ENCODE measurements at places on chromosomes 7 and 10.

GRCh38 chr7:158470336-158470735 lies 117.3 kb downstream of the PTPRN2 start:
- no peak for DNase-seq

- DNase-seq, result no peak
Observed at GRCh38 chr7:98748090-98748489, 121.7 kb downstream of the TMEM130 start.

- DNase-seq, result no peak
Observed at GRCh38 chr10:119754936-119755335, 29.1 kb downstream of the INPP5F start.

DNA sequence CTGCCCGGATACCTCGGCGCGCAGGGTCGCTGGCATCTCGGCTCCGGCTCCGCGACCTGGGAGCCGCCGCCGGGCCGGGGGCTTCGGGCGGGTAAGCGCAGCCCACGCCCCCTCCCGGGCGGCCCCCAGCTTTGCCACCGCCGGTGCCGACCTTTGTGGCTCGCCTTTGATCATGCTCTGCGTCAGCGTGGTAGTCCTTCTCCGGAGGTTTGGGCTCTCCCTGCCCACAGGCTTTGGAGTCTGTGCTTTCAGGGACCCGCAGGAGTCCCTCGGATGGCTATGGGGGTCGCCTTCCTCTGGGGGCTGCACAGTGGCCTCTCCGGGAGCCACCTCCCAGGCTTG lies 7.3 kb downstream of the ATP6V1F start:
- no peak for DNase-seq

DNA sequence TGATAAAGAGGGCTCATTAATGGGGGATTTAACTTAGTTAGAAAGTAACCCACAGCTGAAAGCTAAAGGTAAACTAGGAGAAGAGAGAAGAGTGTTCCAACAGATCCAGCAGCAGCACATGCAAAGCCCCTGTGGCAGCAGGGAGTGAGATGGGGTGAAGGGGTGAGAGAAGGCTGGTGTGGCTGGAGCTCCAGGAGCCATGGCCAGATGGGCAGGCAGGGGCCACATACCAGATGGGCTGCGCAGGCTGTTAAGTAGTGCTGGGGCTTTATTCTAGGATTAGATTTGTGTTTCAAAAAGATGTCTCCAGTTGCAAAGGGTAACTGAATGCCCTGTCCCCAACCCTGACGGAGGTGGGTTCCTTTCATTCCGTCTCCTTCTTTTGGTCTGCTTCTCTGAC lies 33.2 kb downstream of the HIF1AN start:
- DNase-seq, result no peak

DNA sequence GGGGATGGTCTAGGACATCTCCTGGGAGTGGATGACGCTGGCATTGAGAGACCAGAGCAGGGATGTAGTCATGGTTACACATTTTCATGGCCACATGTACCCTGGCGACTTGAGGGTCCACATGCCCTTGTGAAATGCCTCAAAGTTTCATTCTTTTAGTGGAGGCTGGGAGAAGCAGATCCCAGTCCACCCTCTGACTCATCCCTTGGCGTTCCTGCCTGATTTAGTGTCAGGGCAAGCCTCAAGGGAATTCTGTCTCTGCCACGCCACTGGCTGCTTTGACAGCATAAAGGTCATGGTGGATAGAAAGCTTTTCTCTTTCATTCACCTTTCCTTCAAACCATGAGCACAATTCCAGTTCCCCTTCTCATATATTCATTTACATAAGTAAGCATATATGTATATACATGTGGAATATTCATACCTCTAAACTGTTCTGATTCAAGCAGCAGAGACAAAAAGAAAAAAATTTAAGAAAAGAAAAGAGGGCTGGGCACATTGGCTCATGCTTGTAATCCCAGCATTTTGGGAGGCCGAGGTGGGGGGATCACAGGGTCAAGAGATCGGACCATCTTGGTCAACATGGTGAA lies 21.8 kb upstream of the KIF5B start:
- DNase-seq, result no peak

DNA sequence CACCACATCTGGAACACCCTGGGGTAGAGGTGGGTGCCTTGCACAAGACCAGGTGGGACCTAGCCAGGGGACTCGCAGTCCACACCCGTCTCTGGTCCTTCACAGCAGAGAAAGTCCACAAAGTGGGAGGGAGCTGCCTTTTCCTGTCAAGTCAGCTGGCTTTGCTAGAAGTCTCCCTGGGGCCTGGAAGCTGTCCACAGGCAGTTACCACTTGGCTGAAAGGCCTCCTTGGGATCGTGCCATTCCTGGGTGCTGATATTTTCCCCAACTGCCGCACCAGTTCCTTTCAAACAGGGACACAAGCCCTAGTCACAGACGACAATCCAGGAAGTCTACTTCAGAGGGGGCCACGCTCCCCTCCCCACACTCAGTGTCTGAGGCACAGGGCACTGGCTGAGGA lies 75.4 kb downstream of the AFAP1L2 start:
- DNase-seq, result no peak

GRCh38 chr10:127332631-127333030 lies 136.2 kb upstream of the INSYN2A start:
- DNase-seq, result no peak

- no peak for DNase-seq
Observed at GRCh38 chr10:64690194-64690593, 1169.0 kb downstream of the REEP3 start.

DNA sequence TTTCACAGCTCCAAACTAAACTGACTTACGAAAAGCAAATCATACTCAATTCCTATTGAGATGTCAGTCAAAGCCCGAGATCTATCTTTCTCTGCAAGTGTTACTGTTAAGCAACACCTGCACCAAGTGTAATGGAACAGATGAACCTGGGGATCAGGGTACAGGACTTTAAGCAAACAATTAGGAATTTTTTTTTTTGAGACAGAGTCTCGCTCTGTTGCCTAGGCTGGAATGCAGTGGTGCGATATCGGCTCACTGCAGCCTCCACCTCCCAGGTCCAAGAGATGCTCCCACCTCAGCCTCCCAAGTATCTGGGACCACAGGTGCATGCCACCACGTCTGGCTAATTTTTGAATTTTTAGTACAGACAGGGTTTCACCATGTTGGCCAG lies 14.9 kb downstream of the YWHAG start:
- no peak for DNase-seq

DNA sequence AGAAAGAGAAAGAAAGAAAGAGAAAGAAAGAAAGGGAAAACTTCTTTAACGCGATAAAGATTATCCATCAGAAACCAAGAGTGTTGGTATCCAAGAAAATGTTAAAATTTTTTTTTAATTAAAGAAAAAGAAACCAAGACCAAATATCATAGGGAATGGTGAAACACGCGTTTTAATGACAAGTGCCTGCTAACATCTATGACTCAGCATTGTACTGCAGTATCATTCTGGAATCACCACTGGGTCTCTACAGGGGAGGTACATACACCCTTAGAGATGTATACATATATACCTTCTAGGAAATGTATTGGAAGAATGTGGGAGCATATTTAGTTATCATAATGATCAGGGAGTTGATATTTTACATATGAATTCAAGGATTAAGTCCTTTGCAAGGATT lies 32.1 kb upstream of the PIK3AP1 start:
- no peak for DNase-seq

DNA sequence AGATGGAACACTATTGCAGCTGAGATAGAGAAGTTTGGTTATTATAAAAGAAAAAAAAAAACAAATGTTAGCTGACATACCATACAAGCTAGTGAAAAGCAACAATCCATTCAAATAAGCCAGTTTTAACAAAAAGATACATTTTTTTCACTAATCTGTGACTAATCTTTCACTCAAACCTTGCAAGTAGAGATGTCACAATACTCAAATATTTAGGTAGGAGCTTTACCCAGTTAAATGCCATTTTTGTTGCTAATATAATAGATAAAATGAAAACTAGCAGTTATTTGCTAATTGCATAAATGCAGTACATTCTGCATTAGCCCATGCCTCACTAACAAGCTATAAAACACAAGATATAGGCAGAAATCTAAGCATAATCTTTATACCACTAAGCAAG lies 123.6 kb downstream of the BTAF1 start:
- DNase-seq, result no peak

GRCh38 chr10:56255298-56255697 lies 105.8 kb downstream of the ZWINT start:
- no peak for DNase-seq

- DNase-seq, result no peak
Observed at GRCh38 chr7:90078921-90079320, 75.3 kb upstream of the STEAP1 start.

- no peak for DNase-seq
Observed at GRCh38 chr10:5588080-5588453, 63.3 kb downstream of the CALML3 start.

GRCh38 chr10:2296179-2296891 lies 559.0 kb upstream of the ADARB2 start:
- DNase-seq, result no peak

Measured in CD4-positive, alpha-beta T cell treated with Interleukin-6 at 100 ng/mL for 8 hours (primary cell).